ENCODE measurements at places on chromosomes 12 and 14. TPM values are rescaled to one million over a fixed set of nuclear protein-coding genes. Genes with fewer than 3 reads are reported as not detected.
A peak's percentile ranks its signal among the peaks of the same experiment; 100 is the strongest.

- no peak for DNase-seq
Measured at GRCh38 chr12:115191342-115191741, 507.4 kb upstream of the TBX3 start.

Gene LRTM2
- 1.6 TPM for total RNA-seq

Gene DENND5B
- total RNA-seq: 41.6 TPM

- peak; percentile 68 for DNase-seq
Measured at GRCh38 chr12:40691913-40692764, at the start of gene CNTN1. TSS of gene CNTN1 (plus strand) at chr12:40692439.

Gene CD27
- 0.41 TPM for total RNA-seq

DNA sequence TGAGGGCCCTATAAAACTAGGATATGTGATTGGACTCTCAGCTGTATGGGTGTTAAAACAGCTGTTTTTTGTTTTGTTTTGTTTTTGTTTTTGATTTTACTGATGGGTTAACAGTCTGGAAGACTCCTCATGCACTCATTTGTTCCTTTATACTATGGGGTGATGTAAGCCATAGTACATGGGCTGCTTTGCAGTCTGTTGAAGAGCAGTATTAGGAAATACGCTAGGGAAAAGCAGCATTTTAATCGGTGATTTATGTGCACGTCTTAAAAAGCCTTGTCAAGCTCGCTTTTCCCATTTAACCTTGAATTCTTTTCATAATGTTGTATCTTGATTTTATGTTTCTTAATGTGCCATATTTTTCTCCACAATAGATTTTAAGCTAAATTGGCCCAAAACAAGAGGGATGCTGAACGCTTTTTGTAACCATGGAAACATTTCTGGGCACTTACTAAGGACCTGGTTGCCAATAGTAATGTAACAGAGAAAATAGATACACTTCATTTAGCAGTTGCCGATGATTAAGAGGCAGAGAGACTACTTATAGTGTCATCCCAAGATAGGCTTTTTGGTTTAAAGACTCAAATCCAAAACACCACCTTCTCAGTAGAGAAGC, 244.0 kb downstream of the SNAPC1 start:
- DNase-seq: no peak

DNA sequence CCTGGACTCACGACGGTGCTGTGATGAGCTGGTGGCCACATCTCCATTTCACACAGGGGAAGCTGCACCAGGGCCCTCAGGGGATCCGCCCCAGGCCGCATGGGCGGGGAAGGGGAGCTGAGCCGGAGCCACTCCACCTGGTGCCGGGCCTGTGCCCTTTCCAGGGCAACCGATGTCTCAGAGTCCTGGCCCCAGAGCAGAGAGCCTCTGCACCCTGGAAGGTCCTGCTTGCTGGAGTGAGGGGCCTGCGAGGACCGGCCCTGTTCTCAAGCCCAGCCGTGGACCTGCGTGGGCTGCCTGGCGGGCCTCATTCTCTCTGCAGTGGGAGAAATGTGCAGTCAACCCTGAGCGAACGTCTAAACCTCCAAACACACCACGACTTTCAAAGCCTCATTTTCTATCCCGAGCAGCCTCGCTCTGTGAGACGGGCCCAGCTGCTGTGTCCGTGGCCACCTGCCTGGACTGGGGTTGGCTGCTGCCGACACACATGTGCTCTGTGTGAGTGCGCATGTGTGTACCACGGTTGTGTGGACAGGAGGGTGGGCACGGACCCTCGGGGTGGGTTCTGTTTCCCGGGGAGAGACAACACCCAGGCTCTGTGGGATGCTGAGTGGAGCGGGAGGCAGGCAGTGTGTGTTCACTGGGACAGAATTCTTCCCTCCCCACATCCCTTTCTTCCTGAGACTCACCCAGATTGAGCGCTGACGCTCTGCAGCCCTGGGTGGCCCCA, 163.5 kb downstream of the KIF26A start:
- no peak for DNase-seq

GRCh38 chr14:52399104-52399503, 85.0 kb downstream of the PTGER2 start:
- DNase-seq: no peak

DNA sequence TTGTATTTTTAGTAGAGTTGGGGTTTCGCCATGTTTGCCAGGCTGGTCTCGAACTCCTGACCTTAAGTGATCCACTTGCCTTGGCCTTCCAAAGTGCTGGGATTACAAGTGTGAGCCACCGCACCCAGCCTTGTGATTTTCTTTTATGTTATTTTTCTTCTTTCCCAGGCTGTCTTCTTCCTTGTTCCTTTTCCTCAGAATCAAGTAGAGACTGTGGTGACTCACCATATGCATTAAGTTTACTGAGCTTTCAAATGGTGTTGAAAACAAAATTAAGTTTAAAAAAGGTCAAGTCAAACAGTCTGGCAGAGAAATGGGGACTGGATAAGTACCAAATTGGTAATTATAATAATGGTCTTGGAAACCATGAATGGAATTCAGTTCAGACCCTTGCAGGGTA, 5.7 kb downstream of the ARPC3 start:
- DNase-seq: no peak

Gene TAS2R31
- total RNA-seq: 7.3 TPM

GRCh38 chr14:29851397-29851796, 76.2 kb downstream of the PRKD1 start:
- DNase-seq: no peak

Gene FOXN4
- under 0.01 TPM for total RNA-seq

Gene ZC2HC1C
- 2.4 TPM for total RNA-seq

GRCh38 chr14:20799456-20799891, 3.2 kb downstream of the RNASE1 start:
- no peak for DNase-seq

GRCh38 chr12:12714276-12715021, 2.7 kb upstream of the CDKN1B start:
- no peak for DNase-seq

DNA sequence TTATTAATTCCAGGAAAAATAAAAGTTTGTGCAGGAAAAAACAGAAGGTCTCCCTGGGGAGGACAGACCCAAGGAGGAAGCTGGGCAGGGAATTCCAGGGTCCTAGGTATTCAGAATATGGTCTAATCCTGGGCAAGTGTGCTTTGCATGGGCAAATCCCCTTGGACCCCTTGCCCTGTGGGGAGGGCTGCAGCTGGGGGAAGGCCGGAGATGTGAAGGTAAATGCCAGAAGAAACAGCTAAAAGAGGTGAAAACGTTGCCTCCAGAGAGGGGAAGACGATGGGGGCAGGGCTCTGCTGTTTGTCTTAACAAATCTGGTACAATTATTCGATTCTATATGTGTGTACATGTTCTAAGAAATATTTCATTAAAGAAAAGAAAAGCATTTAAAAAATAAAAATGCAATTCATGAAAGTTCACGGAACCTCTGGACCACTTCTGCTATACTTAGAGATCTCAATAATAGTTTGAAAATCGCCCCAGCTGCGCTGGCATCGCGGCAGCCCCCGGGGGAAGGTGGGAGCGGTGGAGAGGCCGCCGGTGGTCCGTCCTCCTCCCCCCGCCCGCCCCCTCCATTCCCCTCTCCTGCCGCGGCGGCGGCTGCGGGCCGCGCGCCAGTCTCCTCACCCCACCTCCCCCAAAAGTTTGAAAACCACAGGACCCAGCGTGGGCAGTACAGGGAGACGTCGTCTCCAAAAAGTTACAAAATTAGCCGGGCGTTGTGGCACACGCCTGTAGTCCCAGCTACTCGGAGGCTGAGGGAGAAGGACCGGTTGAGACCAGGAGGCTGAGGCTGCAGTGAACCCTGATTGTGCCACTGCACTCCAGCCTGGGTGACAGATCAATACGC, 1.5 kb upstream of the PRPF40B start:
- no peak for DNase-seq

- no peak for DNase-seq
Measured at GRCh38 chr12:22238211-22238610, 96.3 kb downstream of the ST8SIA1 start.

GRCh38 chr14:39368261-39368959, 63.8 kb downstream of the FBXO33 start:
- DNase-seq: peak; percentile 44

Gene TPI1
- total RNA-seq: 293 TPM

- no peak for DNase-seq
Measured at GRCh38 chr14:96717116-96717515, 80.1 kb upstream of the VRK1 start.

Gene RERG
- total RNA-seq: 1.6 TPM

Gene RHOJ
- 4.5 TPM for total RNA-seq

DNA sequence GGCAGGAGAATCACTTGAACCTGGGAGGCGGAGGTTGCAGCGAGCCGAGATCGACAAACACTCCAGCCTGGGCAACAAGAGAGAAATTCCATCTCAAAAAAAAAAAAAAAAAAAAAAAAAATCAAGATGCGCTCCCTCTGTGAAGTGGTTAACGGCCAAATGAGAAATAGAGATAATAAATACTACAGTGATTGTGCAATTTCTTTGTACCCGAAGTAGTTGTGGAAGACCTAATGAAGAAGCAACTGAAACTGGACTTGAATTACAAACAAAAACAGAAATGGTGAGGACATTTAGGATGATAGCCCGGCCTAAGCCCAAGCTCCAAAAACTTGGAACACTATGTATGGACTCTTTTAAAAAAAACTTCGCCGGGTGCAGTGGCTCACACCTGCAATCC, 44.2 kb upstream of the CDK17 start:
- no peak for DNase-seq

Gene DHRS2
- 0.41 TPM for total RNA-seq

Gene OVCH1
- total RNA-seq: 0.41 TPM

GRCh38 chr12:122838841-122839240, 3.6 kb downstream of the HIP1R start:
- no peak for DNase-seq

- DNase-seq: peak; percentile 84
Measured at GRCh38 chr14:77124345-77125280, 17.0 kb downstream of the ZDHHC22 start.

DNA sequence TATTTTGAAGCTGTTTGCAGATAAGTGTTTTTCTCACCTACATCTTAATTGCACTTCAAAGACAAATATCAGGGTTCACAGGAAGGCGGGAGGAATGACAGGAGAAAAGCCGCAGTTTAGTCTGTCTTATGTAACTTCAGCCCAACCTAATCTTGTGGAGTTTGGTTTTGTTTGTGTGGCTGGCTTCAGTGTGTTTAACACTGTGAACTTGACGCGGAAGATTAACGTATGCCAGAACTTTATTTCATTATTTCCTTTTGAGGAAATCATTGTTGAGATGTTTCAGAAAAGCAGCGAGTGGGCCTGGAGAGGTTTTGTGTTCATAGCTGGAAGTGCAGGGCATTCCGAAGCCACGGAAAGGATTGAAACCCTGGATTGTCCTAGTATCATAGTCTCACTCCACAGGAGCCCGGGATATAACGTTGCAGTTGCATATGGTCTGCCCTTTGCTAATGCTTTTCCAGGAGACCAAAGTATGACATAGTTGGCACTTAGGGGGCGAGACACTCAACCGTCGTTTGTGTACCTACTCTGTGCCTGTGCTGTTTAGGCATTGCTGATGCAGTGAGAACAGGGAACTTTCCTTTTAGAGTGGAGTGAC, 2.0 kb downstream of the PELI2 start:
- no peak for DNase-seq

- DNase-seq: no peak
Measured at GRCh38 chr12:116556964-116557698, 2.0 kb upstream of the MAP1LC3B2 start.

Gene ZFHX2
- total RNA-seq: 1.2 TPM

DNA sequence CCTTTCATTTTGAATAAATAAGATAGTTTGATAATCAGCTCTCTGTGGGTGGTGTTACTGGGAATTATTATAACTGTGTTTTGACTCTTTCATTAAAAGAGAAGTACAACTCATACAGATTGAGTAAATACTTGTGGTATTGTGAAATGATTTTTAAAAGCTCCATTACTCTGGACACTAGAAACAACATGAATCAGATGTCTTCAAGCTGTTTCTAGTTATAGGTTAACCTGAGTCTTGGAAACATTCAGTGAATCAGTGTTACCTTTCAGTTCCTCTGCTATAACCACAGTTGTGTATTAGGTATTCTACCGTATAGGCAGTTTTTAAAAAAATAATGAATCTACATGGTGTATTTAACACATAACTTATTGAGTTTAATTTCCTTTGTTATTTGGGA, 128.4 kb upstream of the SSTR1 start:
- no peak for DNase-seq

- no peak for DNase-seq
Measured at GRCh38 chr12:49367381-49368239, at the start of gene SPATS2. TSS of gene SPATS2 (plus strand) at chr12:49367462. CDS start at chr12:49461013, 93,551 bp downstream.

Gene SELPLG
- total RNA-seq: 1.2 TPM

Gene RASSF9
- 0.41 TPM for total RNA-seq

DNA sequence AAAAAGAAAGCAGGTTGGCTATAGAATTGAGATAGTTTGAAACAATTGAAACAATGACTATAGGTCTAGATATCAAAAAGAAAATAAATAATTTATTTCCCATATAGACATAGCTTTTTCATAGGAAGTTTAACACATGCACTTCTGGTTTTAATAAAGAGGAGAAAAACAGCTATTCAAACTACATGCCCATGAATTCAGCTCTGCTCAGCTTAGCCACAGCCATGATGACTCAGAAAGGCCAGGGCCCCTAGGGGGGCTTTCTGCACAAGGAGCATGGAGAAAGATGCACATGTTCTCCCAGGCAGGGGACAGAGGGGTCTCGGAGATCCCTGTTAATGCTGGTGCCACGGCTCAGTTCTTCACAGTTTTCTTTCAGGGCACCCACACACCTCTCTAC, 114.0 kb downstream of the GALC start:
- DNase-seq: no peak

- peak; percentile 34 for DNase-seq
Measured at GRCh38 chr12:20588042-20588441, 107.1 kb upstream of the SLCO1C1 start.

Gene C12orf56
- total RNA-seq: 0.41 TPM

DNA sequence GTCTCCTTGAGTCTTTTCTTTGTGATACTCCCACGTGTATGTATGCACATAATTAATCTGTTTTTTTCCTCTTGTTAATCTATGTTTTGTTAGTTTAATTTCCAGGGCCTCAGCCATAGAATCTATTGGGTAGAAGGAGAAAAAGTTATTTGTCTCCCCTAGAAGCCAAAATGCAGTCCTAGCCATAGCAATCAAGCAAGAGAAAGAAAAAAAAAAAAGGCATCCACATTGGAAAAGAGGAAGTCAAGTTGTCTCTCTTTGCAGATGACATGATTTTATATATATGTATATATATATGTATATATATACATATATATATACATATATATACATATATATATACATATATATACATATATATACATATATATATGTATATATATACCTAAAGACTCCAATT, 25.4 kb upstream of the ETV6 start:
- no peak for DNase-seq

DNA sequence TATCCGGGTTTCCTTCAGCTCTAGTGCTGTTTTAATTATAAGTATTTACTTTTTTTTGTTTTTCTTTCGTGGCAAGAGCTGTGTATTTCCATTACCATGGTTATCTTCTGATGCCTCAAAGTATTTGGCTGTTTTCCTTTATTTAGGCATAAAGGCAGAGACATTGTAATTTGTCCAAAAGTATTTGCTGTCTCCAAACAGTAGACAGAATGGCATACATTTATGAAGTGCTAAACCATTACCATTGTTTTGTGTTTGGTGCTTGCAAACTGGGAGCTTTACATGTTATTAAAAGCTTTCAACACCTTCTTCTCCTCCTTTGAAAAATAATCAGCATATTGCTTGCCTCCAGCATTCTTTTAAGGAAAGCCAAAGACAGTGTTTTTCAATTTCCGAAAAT, 46.3 kb downstream of the FLRT2 start:
- no peak for DNase-seq
